ENCODE measurements at places on chromosomes 13 and 19.

DNA sequence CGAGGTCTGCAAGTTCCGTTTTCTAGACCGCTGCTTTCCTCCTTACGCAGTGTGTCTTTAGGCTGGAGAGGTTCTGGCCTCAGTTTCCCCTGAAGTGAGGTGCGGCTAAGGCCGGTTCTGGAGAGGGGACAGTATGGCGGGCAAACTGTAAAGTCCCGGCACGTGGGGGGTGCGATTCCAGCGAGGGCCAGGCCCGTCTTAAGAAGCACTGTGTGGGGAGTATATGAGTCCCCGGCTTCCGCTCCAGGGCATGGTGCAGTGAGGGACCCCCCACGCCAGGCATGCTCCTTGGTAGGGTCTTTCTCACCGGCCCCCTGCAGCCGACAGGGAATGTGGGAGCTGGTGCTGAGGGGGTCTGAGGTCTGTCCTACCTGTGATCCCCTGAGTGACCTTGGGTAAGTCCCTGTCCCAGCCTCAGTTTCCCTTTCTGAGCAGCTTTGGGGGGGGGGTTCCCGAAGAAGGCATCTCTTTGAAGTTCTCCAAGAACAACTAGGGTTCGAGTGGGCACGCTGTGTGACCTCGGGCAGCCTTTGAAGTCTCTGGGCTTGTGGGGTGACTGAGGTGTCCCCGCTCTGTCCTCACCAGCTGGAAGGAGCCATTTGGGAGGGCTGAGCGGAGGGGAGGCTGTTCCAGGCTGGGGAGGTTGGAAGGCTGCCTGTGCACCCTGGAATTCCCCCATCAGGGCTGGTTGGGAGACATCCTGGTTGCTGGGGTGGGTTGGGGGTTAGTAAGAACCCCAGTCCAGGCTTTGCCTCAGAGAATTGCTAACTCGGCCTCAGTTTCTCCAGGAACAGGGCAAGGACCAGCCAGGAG, 1.5 kb downstream of the NFIC start:
- DNase-seq, result no peak

DNA sequence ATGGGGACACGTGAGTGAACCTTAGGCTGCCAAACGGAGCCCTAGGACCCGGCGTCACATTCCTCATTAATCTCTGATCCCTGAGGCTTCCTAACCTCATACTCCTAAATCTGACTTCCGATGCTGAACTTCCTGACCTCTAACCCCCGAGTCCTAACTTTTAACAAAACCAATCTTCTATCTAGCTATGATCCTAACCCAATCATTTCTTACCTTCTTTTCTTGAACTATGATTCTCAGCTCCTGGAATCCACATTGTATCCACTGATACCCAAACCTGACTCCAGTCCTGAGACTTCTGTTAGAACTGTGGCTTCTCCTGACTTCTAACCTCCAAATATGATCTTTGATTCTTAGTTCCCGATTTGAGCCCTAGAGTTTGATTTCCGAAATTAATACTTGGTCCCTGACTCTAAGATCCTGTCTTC, 447 bp downstream of the NFKBIB start:
- no peak for DNase-seq

DNA sequence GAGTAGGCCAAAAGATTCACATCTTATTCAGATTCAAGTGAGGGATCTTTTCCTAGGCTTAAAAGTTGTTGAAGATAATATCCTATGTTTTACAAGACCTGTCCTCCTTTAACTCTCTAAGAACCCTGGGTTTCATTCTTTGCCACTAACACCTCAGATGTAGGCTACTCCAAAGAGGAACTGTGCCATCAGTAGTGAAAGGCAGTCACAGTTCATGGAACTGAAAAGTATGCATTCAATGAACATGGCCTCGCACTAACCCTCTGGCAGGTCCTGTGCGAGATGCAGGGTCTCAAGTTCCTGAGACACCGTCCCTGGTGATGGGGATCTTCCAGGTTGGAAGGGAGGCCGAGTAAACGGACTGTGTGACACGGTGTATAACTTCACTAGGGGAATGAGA, 4.3 kb downstream of the LGALS14 start:
- DNase-seq, result no peak

DNA sequence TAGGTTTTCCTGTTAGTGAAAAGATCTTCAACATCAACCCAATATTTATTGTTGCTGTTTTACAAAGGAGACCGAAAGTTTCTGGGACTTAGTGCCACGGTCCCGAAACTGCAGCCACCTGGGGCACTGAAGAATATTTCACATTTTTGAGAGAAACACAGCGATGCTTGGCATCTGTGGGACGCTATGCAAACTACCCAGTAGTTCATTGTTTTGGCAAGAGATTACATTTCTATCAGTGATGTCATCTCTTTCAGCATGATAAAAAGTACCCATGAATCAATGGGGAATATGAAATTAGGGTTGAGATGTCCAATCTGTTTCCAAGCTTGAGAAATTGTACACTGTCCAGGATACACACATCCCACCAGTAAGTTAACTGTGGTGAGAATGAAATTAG, 43.9 kb downstream of the TGDS start:
- no peak for DNase-seq

DNA sequence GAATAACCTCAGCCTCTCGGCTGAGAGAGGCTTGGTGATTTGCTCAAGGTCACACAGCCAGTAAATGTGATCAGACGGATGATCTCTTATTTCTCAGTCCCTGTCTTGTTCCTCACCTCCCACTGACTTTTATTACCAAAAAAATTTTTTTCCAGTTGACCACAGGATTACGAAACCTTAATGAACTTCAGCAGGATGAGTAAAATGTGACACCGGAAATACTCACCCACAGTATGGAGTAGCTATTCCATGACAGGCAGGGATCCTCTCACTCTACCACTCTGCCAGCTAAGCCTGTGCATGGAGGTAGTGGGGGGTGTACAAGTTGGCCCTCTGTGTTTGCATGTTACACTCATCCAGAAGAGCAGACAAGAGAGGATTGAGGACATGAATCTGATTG, 916.4 kb downstream of the UQCRFS1 start:
- no peak for DNase-seq

DNA sequence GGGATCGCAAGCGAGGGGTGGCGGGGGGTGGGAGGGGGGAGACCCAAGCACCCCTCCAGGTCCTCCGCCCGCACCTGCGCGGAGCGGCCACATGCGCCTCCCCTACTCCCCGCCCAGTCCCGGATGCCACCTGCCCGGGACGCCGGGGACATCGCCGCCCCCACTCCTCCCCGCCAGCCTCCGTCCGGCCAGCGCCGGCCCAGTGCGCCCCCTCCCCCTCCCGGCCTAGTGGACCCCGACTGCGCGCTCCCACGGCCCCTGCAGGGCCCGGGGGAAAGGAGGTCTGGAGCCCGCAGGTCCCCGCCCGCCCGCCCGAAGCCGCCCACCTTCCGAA, 263 bp downstream of the RHPN2 start:
- no peak for DNase-seq

DNA sequence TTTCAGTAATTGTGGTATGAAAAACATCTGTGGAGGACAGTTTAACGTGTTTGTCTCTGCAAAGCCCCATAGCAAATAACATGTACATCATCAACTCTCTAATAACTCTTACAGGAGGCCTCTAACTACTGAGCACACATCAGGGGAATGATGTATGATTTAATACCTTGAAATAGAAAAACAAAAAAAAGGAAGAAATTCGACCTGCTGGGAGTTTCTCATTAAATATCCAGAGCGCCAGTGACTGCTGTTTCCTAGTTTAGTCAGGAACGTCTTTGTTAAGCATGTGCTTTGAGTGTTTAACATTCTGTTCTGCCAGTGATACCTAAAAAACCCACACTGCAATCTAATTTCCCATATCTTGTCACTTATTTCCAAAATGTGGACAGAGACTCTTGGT, 235.4 kb downstream of the PCDH20 start:
- no peak for DNase-seq

GRCh38 chr13:64725492-64725891, 2504.6 kb downstream of the PCDH9 start:
- no peak for DNase-seq

Measured in frontal cortex (tissue), 4 donors.